ENCODE measurements at places on chromosomes 6 and 20.

GRCh38 chr6:155980014-155980767 lies 524.6 kb upstream of the NOX3 start:
- DNase-seq: no peak
- no peaks in the 10 kb centered on the region for H3K27me3 ChIP-seq
- H3K36me3 ChIP-seq: no peaks in the 10 kb centered on the region
- no peak overlapping the region for H3K4me3 ChIP-seq
- H3K4me1 ChIP-seq: no peaks in the 10 kb centered on the region

- H3K27me3 ChIP-seq: no peaks in the 10 kb centered on the region
- H3K36me3 ChIP-seq: peaks cover 42% of the 10 kb centered on the region
- no peak overlapping the region for H3K27ac ChIP-seq
- peaks cover 3% of the 10 kb centered on the region for H3K4me1 ChIP-seq
- DNase-seq: no peak
Measured at GRCh38 chr20:13793001-13793400, 8.2 kb downstream of the NDUFAF5 start.

DNA sequence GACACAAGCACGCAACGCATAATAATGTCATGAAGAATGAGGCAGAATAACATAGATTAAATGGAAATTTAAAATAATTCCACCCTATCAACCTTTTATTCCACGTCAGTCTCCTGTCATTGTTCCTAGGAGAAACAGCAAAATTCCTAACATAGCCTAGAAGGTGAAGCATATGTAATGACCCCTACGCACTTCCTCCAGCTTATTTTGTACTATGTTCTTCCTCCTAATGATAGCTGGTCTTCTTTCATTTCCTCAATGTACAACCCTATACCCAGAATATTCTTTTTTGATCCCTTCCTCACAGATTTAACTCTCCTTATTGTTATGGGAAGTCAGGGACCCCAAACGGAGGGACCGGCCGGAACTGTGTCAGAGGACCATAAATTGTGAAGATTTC lies 122.0 kb upstream of the CARMIL1 start:
- H3K4me1 ChIP-seq: peaks cover 21% of the 10 kb centered on the region
- no peak overlapping the region for H3K27ac ChIP-seq
- no peak overlapping the region for H3K4me3 ChIP-seq
- peaks cover 5% of the 10 kb centered on the region for H3K27me3 ChIP-seq
- no peak for DNase-seq
- peaks cover 52% of the 10 kb centered on the region for H3K36me3 ChIP-seq

DNA sequence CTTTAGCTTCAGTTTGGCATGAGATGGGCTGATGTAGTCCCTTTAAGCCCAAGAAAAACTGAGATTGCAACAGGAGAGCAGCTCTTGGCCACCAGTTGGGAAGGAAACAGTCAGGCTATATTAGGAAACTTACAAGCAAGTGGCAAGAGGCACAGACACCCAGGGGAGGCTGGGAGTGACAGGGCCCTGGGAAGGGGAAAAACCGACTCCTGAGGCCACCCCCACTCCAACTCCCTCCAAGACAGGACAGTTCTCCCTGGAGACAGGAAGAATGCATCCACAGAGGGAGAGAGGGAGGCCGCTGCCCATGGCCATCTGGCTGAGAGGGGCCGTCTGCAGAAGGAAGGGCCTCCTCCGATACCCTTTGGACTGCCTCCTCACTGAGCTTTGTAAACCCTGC lies 20.5 kb downstream of the JPH2 start:
- no peak for DNase-seq
- H3K27me3 ChIP-seq: peaks cover 63% of the 10 kb centered on the region
- H3K36me3 ChIP-seq: no peaks in the 10 kb centered on the region

DNA sequence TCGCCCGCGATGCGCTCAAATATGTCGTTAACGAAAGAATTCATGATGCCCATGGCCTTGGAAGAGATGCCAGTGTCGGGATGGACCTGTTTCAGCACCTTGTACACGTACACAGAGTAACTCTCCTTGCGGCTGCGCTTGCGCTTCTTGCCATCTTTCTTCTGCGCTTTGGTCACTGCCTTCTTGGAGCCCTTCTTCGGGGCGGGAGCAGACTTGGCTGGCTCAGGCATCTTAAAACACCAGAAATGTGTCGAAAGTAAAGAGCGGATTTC lies 36.4 kb downstream of the HFE start:
- peaks cover 46% of the 10 kb centered on the region for H3K4me1 ChIP-seq
- peaks cover 47% of the 10 kb centered on the region for H3K36me3 ChIP-seq
- DNase-seq: peak; percentile 94
- peaks cover 13% of the 10 kb centered on the region for H3K27me3 ChIP-seq
- H3K27ac ChIP-seq: peak overlapping the region; percentile 100
- H3K4me3 ChIP-seq: peak overlapping the region; percentile 99

- no peak overlapping the region for H3K4me3 ChIP-seq
- no peaks in the 10 kb centered on the region for H3K4me1 ChIP-seq
- no peak overlapping the region for H3K27ac ChIP-seq
- no peaks in the 10 kb centered on the region for H3K27me3 ChIP-seq
Measured at GRCh38 chr6:170210651-170211403, 80.1 kb downstream of the DLL1 start.

GRCh38 chr20:39214828-39215227 lies 252.7 kb downstream of the DHX35 start:
- no peak overlapping the region for H3K27ac ChIP-seq
- no peaks in the 10 kb centered on the region for H3K4me1 ChIP-seq
- no peak for DNase-seq
- no peaks in the 10 kb centered on the region for H3K36me3 ChIP-seq
- H3K4me3 ChIP-seq: no peak overlapping the region

- no peaks in the 10 kb centered on the region for H3K27me3 ChIP-seq
- no peak overlapping the region for H3K4me3 ChIP-seq
Measured at GRCh38 chr20:38985603-38986170, 23.5 kb downstream of the DHX35 start.

DNA sequence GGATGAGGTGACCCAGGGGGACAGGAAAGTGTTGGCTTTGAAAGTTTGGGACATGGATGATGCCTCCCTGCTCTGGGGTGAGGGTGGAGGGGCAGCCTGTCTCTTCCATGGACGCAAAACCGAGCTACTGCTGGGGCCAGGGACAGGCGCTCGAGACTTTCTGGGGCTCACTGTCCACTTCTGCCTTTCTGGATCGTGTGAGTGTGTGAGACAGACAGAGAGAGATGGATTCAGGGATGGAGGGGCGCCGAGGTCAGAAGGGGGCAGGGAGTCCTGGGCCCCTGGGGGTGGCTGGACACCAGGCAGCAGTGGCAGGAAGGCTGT lies 78.0 kb upstream of the GATA5 start:
- peaks cover 36% of the 10 kb centered on the region for H3K27me3 ChIP-seq
- no peak overlapping the region for H3K4me3 ChIP-seq
- no peak overlapping the region for H3K27ac ChIP-seq
- H3K4me1 ChIP-seq: no peaks in the 10 kb centered on the region
- no peaks in the 10 kb centered on the region for H3K36me3 ChIP-seq

DNA sequence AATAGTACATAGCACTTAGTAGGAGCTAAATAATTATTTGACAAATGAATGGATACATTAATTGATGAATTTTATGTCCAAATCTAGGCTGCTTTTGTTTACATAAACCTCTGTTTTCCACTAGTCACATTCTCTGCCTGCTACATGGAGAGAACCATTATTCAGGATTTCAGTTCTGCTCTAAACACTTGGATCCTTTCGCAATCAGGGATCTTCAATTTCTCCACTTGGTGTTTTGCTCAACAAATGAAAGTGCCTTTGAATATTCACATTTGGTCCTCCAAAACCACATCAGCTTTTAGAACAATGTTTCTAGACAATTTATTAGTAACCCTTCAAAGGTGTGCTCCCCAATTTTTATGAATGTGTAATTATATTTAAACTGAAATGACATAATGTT lies 30.6 kb upstream of the HLA-DQB1 start:
- H3K36me3 ChIP-seq: no peaks in the 10 kb centered on the region
- no peak overlapping the region for H3K4me3 ChIP-seq
- peaks cover 5% of the 10 kb centered on the region for H3K4me1 ChIP-seq
- peaks cover 83% of the 10 kb centered on the region for H3K27me3 ChIP-seq
- H3K27ac ChIP-seq: no peak overlapping the region
- DNase-seq: no peak

DNA sequence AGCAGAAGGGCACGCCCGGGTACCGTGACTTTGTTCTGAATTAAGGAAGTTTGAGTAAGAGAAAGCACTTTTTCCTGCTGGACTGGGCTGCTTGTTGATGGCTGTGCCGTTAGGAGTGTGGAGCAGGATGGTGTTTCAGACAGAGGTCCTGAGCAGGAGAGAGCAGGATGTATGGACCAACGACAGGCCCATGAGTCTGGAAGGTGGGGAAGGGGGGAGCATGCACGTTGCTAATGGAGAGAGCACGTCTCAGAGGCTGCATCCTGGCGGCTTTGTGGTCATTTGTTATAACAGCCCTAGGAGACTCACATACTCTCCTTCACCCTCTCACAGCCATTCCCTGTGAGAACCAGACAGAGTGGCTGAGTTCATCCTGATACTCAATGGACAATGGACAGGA lies 56.8 kb downstream of the PHACTR3 start:
- H3K27me3 ChIP-seq: no peaks in the 10 kb centered on the region
- DNase-seq: peak; percentile 8
- no peak overlapping the region for H3K4me3 ChIP-seq
- no peak overlapping the region for H3K27ac ChIP-seq

DNA sequence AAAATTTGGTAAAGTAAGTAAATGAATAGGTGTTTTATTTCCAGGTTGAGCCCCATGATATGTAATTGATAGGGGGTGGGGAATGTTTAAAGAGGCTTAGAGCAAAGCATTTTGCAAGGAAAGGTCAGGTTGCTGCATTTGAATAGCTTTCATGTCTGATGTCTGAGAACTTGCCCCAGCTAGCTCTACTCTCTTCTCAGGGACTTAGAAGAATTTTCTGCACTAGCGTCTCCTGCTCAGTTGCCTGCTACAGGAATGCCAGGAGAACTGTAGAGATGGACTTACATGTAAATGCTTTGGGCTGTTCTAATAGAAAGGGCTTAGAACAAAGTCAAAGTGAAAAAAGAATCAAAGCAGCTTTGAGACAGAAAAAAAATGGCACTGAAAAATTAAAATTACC lies 35.5 kb downstream of the TRMT6 start:
- no peak for DNase-seq
- peaks cover 50% of the 10 kb centered on the region for H3K27me3 ChIP-seq

DNA sequence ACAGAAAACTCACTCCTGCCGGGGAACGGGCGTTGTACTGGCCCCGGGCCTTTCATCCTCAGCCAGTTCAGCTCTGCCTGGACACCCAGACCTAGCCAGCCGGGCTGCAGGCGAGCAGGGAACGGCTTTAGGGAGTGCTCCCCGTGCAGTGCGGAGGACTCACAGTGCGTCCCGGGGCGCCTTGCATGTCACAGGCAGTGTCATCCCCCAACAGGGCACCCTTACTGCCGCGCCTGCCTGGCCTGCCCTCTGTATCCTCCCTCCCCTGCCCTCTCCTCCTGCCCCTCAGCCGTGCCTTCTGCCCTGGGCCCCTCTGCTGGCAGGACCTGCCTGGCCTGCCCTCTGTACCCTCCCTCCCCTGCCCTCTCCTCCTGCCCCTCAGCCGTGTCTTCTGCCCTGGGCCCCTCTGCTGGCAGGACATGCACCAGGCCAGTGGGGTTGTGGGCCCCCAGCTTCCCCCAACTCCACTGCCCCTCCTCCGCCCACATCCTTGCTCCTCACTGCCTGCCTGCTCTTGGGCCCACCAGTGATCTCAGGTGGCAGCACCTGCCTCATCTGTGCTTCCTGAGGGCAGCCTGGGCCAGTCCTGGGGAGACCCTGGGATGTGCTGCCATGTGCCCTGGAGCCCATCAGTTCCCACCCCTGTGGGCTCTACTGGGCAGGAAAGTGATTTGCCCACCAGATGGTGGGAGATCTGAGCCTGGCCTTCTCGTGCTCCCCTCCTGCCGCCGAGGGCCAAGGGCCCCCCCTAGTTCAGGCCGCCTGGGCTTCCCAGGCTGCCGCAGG lies 43.0 kb downstream of the PYGB start:
- no peak overlapping the region for H3K27ac ChIP-seq
- DNase-seq: no peak
- no peaks in the 10 kb centered on the region for H3K36me3 ChIP-seq
- H3K4me3 ChIP-seq: no peak overlapping the region
- no peaks in the 10 kb centered on the region for H3K4me1 ChIP-seq
- H3K27me3 ChIP-seq: no peaks in the 10 kb centered on the region

DNA sequence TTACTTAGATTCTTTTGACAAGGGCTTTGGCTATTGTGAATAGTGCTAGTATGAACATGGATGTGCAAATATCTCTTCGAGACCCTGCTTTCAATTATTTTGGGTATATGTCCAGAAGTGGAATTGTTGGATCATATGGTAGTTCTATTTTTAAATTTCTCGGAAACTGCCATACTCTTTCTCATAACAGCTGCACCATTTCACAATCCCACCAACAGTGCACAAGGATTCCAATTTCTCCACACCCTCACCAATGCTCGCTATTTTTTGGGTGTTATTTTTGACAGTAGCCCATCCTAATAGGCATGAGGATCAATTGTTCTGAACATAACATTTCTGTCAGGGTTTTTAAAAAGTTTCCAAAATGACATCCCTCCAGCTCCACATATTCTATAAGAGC lies 69.2 kb upstream of the ESR1 start:
- H3K4me3 ChIP-seq: no peak overlapping the region
- no peaks in the 10 kb centered on the region for H3K36me3 ChIP-seq
- peaks cover 30% of the 10 kb centered on the region for H3K27me3 ChIP-seq
- no peak for DNase-seq

DNA sequence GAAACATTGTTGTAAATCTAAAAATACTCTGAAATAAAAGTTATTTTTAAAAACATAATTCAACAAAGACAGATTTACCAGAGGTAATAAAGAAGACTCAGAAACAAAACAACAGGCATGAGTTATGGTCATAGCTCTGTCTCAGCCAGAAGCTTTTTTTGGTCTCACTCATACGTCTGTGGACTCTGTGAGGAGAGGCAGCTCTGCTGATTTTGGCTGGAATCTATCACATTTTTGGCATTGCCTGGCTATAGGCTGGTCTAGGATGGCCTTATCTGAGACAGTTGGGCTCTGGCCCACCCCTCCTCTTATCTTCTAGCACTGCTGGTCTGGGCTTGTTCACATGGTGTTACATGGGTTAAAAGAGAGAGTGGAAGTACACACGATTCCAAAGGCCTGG lies 514.0 kb upstream of the BTBD3 start:
- H3K4me3 ChIP-seq: no peak overlapping the region
- no peak overlapping the region for H3K27ac ChIP-seq
- H3K27me3 ChIP-seq: no peaks in the 10 kb centered on the region
- no peaks in the 10 kb centered on the region for H3K4me1 ChIP-seq
- H3K36me3 ChIP-seq: no peaks in the 10 kb centered on the region

DNA sequence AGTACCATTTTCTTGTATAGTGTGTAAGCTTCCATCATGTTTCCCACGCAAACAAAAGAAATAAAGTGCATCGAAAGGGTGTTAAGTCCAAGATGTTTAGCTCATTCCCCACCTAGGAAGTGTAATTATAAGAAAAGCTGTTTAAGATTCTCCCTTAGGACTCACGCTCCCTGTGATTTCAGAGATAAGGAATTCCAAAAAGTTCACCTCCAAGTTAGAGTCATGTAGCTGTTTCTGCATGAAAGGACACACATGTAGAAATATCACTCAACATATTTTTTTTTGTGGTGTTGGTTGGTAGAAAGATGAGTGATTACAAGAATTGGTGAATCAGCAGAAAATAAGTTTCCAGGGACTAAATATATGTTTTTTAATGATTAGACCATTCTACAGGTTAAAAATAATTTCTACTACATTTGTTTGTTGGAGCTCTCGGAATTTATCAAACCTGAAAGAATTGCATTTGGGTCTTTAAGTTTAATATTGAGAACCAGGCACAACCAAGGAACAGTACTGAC lies 10.4 kb downstream of the OPN5 start:
- DNase-seq: no peak
- H3K27ac ChIP-seq: no peak overlapping the region
- H3K4me1 ChIP-seq: no peaks in the 10 kb centered on the region

- no peak overlapping the region for H3K4me3 ChIP-seq
- H3K4me1 ChIP-seq: no peaks in the 10 kb centered on the region
- DNase-seq: peak; percentile 27
Measured at GRCh38 chr6:168137024-168137423, 58.0 kb upstream of the FRMD1 start.

Data from activated CD8-positive, alpha-beta memory T cell treated with anti-CD3 and anti-CD28 coated beads, Interleukin-2, amount 10 ng/mL, durations not matched to agents 7 days and 5 days (primary cell).